ENCODE measurements at places on chromosomes 13 and 19.

DNA sequence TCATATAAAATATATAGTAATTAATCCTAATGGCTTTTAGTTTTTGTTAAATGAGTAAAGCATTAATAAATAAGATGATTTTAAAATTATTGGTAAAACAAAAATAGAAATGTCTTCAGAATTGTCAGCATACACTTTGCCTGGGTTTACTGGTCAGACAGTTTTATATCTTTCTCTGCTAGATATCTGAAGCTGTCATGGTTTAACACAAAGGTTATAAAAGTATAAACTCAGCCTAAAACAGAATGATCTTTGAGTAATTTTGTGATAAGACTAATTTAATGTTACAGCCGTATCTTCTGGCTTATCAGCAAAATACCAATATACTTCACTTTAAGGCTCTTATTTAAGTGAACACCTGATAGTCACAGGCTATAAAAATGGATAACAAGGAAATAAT lies 17.8 kb upstream of the NAA16 start:
- no peak for DNase-seq

DNA sequence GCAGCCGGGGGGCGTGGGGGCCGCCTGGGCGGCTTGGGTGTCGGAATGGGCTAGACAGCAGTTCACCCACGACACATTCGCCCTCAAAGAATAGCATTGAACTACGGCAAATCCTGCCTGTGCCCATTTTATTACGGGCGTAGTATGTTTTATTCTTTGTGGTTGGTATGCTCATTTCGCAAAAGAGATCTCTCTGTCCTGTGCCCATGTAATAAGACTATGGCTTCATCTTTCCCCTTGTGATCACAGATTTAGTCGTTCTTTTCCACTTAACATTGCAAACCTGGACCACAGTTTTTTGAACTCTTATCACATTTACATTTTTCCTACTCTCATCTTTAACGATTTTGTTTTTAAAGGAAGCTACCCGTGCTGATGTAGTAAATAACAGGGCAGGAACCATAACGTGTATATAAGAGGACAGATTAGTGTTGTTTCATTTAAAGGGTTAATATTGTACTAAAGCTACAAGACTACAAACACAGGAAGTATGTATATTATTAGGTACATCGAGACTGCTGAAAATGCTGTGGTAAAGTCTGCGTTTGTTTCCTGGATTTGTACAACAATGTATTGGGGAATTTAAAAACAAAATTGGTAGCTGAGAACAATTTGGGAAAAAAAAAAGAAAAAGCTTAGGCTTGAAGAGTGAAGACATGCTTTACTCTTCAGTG lies 3.2 kb upstream of the MYCBP2 start:
- peak; percentile 88 for DNase-seq

GRCh38 chr19:32498648-32499200 lies 82.3 kb upstream of the PDCD5 start:
- no peak for DNase-seq

- no peak for DNase-seq
Measured at GRCh38 chr13:41648314-41648935, 191.1 kb downstream of the RGCC start.

GRCh38 chr13:29081036-29081435 lies 260.9 kb downstream of the MTUS2 start:
- peak; percentile 59 for DNase-seq

DNA sequence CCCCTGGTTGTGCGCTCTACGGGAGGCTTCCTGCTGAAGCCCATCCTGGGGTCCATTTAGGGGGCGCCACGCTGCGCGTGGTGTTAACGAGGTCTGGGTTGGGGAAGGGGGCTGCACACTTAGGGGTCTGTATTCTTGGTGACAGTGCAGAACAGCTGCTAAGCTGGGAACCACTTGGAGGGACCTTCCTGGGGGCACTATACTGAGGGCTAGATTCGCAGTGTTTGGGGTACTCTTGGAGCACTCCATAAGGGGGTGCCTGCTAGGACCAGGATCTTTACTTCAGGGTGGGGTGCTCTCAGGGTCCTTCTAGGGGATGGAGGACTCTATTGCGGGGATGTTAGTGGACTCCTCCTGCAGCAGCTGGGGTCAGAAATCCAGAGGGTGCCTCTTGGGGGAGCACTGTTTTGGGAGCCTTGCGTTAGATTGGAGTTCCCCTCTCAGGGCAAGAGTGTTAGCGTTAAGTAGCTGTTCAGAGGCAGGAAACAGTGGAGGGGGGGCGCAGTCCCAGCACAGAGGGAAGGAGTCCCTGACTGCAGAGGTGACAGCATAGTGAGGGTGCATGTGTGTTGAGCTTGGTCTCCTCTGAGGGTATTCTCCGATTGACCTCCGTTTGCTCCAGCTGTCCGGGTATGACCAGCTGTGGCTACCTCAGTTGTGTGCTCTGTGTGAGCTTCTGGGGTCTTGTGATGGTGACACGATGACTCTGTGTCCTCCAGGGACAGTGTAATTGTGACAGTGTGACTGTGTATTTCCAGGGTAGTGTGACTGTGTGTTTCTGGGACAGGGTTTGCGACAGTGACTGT lies 1.1 kb downstream of the PDE4A start:
- no peak for DNase-seq

- DNase-seq = no peak
Measured at GRCh38 chr13:37136633-37137032, 31.2 kb upstream of the CSNK1A1L start.

- DNase-seq = no peak
Measured at GRCh38 chr13:32535115-32535514, 3.5 kb downstream of the N4BP2L2 start.

DNA sequence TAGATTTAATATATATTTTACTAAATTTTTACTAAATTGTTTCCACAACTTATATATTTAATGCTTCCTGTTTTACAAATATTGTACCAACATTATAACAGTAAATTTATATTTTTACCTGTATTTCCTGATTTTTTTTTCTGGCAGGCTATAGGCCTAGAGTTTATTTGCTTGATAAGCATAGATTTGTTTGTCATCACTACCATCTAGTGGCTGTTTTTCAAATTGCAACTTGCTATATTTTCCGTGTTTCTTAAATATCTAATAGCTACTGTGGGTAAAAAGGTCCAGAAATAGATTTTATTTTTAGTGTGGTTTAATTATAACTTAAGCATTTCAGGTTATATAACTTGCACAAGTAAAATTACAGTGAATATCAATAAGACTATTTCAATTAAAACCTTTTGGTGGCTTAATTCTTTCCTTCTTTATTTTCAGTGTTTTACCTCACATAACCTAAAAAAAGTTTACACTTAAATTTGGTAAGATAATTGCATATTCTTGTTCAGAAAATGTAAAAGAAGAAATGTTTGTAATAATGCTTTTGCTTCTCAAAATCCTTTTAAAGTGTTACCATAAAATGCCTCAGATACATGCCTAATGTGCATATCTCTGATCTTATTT lies 60.6 kb downstream of the NDFIP2 start:
- peak; percentile 78 for DNase-seq

DNA sequence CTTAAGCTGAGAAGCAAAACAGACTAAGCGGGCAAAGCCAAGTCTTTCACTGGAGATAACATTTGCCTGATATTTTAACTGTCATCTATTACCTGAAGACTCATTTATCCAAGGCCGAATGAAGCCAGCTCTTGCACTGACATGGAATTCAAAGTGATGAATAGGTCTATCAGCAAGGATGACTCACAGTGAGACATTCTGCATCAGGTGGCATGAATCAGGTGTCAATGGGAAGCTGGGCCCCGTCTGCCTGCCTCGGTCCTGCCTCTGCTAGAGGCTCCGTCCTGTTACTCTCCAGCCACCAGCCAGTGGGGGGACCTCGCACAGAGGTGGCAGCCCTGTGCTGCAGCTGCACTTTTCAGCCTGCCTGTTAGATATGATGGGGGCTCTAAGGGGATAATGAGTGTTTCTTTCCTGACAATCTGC lies 23.5 kb downstream of the STARD13 start:
- DNase-seq = no peak

DNA sequence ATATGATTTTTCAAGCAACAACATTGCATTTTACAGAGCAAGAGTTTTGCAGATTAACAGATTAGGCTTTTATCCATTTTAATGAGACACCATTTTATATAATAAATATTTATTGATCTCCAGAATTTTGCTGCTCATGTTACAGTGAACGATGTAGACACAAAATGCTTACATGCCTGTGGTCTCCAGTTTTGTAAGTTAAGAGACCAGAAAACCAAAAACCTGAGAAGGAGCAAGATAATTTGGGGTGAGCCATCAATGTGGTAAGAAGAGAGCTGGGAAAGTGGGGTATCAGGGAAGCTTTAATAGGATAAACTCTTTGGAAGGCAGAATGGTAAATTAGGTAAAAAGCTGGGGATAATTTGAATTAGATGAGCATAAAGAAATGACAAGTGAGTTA lies 2100.5 kb upstream of the PCDH20 start:
- DNase-seq = no peak

- peak; percentile 40 for DNase-seq
Measured at GRCh38 chr13:24505256-24505655, 7.3 kb downstream of the PARP4 start.

GRCh38 chr13:83325125-83325853 lies 557.0 kb downstream of the SLITRK1 start:
- DNase-seq = no peak

GRCh38 chr19:4234142-4234861 lies 5.0 kb downstream of the EBI3 start:
- DNase-seq = no peak
